ENCODE measurements at places on chromosomes 16 and 17.

GRCh38 chr17:69473841-69474831 lies 59.6 kb downstream of the MAP2K6 start:
- no peak for DNase-seq

GRCh38 chr16:16928532-16929109 lies 542.1 kb downstream of the XYLT1 start:
- no peak for DNase-seq

DNA sequence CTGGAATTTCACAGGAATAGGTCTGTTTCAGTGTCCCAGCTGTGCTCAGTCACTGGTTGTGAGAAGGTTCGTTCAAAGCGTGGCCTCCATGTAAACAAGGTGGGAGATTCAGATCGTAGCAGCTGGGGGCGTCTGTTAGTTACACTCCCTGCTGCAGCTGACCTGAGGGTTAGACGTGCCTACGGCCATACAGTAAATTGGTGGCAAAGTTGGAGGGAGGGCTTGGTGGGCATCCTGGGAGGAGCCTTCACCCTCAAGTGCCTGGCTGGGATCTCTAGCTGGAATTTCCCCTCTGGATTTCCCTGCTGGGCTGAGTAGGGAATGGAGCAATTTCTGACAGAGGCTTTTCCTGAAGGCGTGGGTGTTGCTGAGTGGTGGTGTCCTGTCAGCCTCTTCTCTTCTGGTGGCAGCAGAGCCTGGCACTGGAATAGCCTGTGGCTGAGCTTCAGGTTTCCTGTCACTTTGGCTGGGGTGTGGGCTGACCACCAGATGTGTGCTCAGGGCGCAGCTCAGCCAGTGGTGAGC lies 6.4 kb downstream of the FCSK start:
- DNase-seq = no peak

GRCh38 chr17:20280051-20280450 lies 187.3 kb downstream of the LGALS9B start:
- DNase-seq = no peak

GRCh38 chr16:17369421-17370222 lies 101.1 kb downstream of the XYLT1 start:
- DNase-seq = peak; percentile 92

All from OCI-LY7 (cell line).